Heart left ventricle (tissue), 16 donors: ENCODE measurements at places on chromosomes 13 and 19. TPM values are rescaled to one million over a fixed set of nuclear protein-coding genes. Genes with fewer than 3 reads are reported as not detected.

DNA sequence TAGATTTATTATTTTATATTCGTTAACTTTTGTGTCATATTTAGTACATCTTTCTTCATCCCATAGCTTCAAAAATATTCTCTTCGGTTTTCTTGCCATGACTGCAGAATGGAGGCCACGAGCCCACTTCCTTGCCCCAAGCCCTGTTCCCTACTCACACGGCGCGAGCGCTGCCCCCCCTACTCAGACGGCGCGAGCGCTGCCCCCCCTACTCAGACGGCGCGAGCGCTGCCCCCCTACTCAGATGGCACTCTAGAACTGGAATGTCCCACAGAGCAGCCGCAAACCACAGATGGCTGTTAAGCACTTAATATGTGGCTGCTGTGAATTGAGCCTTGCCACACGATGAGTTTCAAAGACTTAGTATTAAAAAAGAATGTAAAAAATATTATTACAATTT lies 102.2 kb upstream of the PEG3 start:
- H3K4me1 ChIP-seq, result no peaks in the 10 kb centered on the region
- H3K27ac ChIP-seq, result no peak overlapping the region
- H3K36me3 ChIP-seq, result no peaks in the 10 kb centered on the region
- no peaks in the 10 kb centered on the region for H3K27me3 ChIP-seq

DNA sequence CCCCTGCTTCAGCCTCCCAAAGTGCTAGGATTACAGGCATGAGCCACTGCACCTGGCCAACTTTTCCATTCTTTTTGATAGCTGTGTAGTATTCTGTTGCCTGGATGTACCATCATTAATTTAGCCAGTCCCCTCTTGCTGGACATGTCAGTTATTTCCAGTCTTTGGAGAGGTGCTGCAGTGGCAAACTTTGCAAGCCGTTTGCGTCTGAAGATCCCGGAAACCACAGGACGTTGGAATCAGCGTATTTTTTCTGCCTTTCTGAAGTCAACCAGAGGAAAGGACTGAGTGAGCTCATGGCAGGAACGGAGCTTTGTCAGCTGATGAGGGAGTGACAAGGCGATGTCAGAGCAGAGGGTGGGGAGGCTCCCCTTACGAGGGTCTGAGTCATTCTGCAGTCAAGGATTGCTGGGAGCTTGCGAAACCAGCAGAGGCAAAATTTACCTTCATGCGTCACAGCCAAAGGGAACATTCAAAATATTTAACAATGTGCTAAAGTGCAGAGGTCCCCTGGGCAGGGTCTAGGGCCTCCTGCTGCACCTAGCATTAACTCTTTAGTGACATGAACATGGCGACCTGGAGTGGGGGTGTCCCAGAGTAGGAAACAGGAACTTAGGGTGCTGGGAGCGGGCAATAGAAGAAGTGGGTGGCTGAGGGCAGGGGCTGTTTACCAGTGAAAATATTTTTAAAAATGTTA lies 5.6 kb downstream of the C5AR1 start:
- no peak overlapping the region for H3K4me3 ChIP-seq
- no peaks in the 10 kb centered on the region for H3K27me3 ChIP-seq
- H3K27ac ChIP-seq, result peak overlapping the region; percentile 92
- DNase-seq, result peak; percentile 64
- no peaks in the 10 kb centered on the region for H3K4me1 ChIP-seq

GRCh38 chr19:1302533-1303239 lies 17.0 kb downstream of the EFNA2 start:
- H3K27me3 ChIP-seq, result no peaks in the 10 kb centered on the region
- no peak overlapping the region for H3K27ac ChIP-seq
- no peak for DNase-seq

DNA sequence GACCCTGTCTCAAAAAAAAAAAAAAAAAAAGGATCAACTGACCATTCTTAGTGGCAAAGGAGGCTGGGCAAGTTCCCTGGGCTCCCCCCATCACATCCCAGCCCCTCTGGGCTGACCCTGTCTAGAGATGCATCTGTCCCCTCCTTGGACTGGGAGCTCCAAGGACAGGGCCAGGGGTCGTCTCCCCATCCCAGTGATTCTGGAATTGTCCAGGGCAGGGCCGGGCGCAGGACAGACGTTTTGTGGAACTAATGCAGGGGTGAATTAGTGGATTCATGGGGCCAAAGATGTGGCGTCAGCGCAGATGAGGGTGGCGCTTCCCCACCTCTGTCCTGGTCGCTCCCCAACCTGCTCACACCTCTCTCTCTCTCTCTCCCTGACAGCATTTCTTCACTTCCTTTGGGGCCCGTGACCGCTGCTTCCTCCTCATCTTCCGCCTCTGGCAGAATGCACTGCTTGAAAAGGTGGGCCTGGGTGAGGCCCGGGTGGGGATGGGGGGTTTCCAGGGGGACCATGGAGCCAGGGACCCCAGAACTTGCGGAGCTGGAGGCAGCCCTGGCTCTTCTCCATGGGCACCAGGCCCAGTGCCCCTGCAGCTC lies 11.1 kb downstream of the GRAMD1A start:
- H3K4me1 ChIP-seq, result no peaks in the 10 kb centered on the region
- no peak for DNase-seq
- no peak overlapping the region for H3K4me3 ChIP-seq
- H3K27ac ChIP-seq, result no peak overlapping the region

GRCh38 chr13:67833564-67833963 lies 603.4 kb upstream of the PCDH9 start:
- no peak overlapping the region for H3K27ac ChIP-seq
- no peaks in the 10 kb centered on the region for H3K36me3 ChIP-seq
- no peak for DNase-seq
- H3K4me3 ChIP-seq, result no peak overlapping the region

DNA sequence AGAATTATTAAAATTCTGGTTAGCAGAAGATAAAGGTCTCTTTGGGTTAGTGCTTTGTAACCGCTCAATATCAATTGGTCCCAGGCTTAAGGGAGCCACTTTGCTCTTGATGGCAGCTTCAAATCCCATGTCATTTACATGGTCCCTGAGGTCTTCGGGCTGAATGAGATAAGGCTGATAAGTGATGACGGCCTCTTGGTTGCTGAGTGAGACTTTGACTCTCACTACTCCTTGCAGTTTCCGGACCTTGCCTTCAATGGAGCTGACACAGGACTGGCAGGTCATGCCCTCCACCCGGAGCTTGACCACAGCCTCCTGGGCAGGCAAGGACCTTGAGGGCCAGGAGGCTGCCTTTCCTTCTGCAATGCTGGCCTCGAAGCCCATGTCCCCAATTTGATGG lies 36.8 kb downstream of the ATP7B start:
- H3K4me3 ChIP-seq, result no peak overlapping the region
- no peaks in the 10 kb centered on the region for H3K4me1 ChIP-seq
- no peak overlapping the region for H3K27ac ChIP-seq
- no peaks in the 10 kb centered on the region for H3K36me3 ChIP-seq

DNA sequence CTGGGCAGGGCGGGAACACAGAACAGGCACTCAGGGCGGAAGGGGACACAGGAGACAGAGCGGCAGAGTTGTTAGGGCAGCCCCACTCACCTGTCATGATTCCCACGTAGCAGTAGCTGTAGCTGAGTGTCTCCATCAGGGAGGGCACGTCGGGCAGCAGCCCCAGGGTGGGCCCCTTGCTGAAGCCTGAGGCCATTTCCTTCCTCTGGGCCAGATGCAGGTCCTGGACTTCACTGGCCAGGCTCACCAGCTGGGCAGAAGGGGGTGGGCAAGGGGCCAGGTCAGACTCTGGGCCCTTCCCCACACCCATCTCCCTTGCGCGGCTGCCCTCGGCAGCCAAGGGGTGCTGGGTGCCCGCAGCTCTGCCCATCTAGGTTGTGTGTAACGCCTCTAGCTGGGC lies 5.9 kb downstream of the MBOAT7 start:
- peaks cover 6% of the 10 kb centered on the region for H3K36me3 ChIP-seq
- no peak overlapping the region for H3K4me3 ChIP-seq
- no peak overlapping the region for H3K27ac ChIP-seq
- peaks cover 5% of the 10 kb centered on the region for H3K4me1 ChIP-seq
- no peak for DNase-seq

DNA sequence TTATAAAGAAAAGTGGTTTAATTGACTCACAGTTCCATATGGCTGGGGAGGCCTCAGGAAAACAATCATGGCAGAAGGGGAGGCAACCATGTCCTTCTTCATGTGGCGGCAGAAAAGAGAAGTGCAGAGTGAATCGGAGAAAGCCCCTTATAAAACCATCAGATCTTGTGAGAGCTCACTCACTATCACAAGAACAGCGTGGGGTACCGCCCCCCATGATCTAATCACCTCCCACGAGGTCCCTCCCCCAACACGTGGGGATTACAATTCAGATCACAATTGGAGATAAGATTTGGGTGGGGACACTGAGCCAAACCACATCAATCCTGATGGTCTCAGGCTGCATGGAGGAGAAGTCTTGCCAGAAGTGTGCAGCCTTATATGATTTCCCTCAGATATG lies 26.0 kb downstream of the TM9SF2 start:
- no peaks in the 10 kb centered on the region for H3K27me3 ChIP-seq
- DNase-seq, result no peak
- no peak overlapping the region for H3K4me3 ChIP-seq
- H3K4me1 ChIP-seq, result peaks cover 8% of the 10 kb centered on the region

DNA sequence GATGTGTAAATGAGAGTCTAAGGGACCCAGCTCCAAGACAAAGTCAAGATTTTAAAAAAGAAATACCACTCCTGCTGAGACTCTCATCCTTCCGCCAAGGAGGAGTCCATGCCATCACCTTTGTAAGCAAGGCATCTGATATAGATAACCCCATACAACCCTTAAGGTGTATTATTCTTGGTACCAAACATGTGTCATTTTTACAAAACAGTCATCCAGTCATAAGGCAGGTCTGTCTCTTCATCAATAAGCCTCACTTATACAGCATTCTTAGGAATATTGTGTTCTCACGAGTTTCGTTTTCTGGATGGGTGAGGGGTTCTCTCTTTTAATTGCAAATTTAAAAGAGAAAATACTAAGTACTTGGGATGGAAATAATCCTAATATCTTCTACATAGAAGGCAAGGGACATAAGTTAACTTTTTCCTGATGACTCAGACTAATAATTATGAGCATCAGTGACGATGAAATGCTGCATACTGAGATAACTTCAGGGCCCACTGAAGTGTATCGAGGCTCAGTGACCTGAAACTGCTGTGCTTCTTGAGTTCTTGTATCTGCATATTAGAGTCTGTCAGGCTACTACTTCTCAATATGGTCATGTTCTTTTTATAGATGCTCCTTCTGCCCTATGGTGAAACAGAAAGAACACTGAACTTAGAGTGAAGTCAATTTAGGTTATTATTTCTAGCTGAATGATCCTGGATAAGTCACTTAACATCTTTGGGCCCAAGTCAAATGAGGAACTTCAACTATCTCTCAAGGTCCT lies 166.6 kb downstream of the KLF12 start:
- H3K4me1 ChIP-seq, result peaks cover 37% of the 10 kb centered on the region
- H3K27ac ChIP-seq, result no peak overlapping the region
- no peak for DNase-seq
- H3K36me3 ChIP-seq, result no peaks in the 10 kb centered on the region
- H3K4me3 ChIP-seq, result no peak overlapping the region
- no peaks in the 10 kb centered on the region for H3K27me3 ChIP-seq

- H3K27ac ChIP-seq, result no peak overlapping the region
- no peak for DNase-seq
- peaks cover 25% of the 10 kb centered on the region for H3K27me3 ChIP-seq
- no peaks in the 10 kb centered on the region for H3K36me3 ChIP-seq
- peaks cover 54% of the 10 kb centered on the region for H3K4me1 ChIP-seq
Observed at GRCh38 chr19:42122691-42123607, 9.3 kb downstream of the POU2F2 start.

GRCh38 chr19:29685326-29685725 lies 20.1 kb downstream of the PLEKHF1 start:
- no peak overlapping the region for H3K4me3 ChIP-seq
- H3K4me1 ChIP-seq, result peaks cover 20% of the 10 kb centered on the region
- H3K27ac ChIP-seq, result no peak overlapping the region
- no peaks in the 10 kb centered on the region for H3K36me3 ChIP-seq
- H3K27me3 ChIP-seq, result no peaks in the 10 kb centered on the region

- H3K27ac ChIP-seq, result no peak overlapping the region
- H3K36me3 ChIP-seq, result no peaks in the 10 kb centered on the region
- DNase-seq, result no peak
- no peaks in the 10 kb centered on the region for H3K27me3 ChIP-seq
- no peaks in the 10 kb centered on the region for H3K4me1 ChIP-seq
Observed at GRCh38 chr13:19810996-19811881, 28.5 kb upstream of the PSPC1 start.

GRCh38 chr19:10885201-10886169 lies 14.1 kb downstream of the CARM1 start:
- no peak overlapping the region for H3K4me3 ChIP-seq
- no peaks in the 10 kb centered on the region for H3K36me3 ChIP-seq
- H3K4me1 ChIP-seq, result peaks cover 19% of the 10 kb centered on the region

DNA sequence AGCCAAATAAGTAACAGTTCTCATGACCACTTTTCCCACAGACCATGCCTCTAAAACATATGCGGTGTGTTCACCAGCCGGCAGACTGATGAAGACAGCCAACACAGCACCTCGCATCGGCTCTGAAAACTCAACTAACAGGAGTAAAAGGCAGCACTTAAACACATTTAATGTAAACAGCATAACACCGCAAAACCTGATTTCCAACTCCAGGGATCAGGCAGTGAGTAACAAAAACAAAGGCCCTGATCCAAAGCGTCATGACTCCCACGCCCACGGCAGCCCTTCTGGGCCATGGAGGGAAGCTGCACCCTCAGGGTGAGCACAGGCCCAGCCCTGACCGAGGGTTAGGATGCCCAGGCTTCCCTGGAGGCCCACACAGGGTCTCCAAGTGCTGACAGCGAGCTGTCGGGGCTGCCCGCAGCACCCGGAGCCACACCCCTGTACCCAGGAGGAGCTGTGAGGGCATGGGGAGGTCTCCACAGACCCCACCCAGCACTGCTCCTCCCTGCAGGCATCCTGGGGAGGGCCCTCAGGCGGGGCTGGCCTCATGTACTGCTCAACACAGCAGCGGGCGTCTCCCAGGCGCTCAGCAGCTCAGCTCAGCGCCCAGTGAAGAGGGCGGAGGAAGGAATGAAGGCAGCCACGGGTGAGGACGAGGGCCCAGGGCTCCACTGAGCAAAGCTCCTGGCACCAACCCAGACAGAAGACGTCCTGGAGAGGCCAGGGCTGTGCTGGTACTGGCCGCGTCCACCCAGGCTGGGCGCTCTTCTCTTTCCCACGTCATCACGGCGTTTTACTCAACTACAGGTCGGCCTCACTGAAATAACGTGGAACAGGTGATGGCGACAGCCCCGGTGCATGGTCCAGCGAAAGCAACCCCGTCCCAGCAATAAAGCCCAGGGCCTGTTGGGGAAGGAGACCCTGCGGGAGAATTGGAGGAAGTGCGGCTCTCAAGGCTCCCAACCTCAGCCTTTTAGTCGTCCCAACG lies 53.7 kb downstream of the RASA3 start:
- H3K27me3 ChIP-seq, result no peaks in the 10 kb centered on the region
- H3K4me1 ChIP-seq, result no peaks in the 10 kb centered on the region
- H3K36me3 ChIP-seq, result no peaks in the 10 kb centered on the region
- H3K27ac ChIP-seq, result peak overlapping the region; percentile 55

NLRP7 gene
- not detected for total RNA-seq

MADCAM1 gene
- 0.31 TPM for total RNA-seq

ADGRE1 gene
- total RNA-seq, result not detected

SBK2 gene
- 2.1 TPM for total RNA-seq

LHB gene
- not detected for total RNA-seq

CAMSAP3 gene
- total RNA-seq, result 0.72 TPM

ENOX1 gene
- 5.4 TPM for total RNA-seq
